Dermis microvascular lymphatic vessel endothelial cell (primary cell): ENCODE measurements at places on chromosomes 5 and 9. TPM values are rescaled to one million over a fixed set of nuclear protein-coding genes. Genes with fewer than 3 reads are reported as not detected.

N4BP3 gene
- total RNA-seq: 22.2 and 24.7 TPM in 2 replicates

KIF4B gene
- 0.26 and 0.63 TPM in 2 replicates for total RNA-seq

PRR16 gene
- not detected in 2 replicates for total RNA-seq

NCS1 gene
- total RNA-seq: 9.1 and 12.2 TPM in 2 replicates

TESK1 gene
- 3.1 and 5.8 TPM in 2 replicates for total RNA-seq

NRG2 gene
- 0.51 and 0.77 TPM in 2 replicates for total RNA-seq

NUTM2G gene
- not detected in 2 replicates for total RNA-seq

GARIN3 gene
- not detected in 2 replicates for total RNA-seq

CARTPT gene
- not detected in 2 replicates for total RNA-seq

AGXT2 gene
- not detected in 2 replicates for total RNA-seq

OR1Q1 gene
- total RNA-seq: not detected in 2 replicates

GRM6 gene
- not detected in 2 replicates for total RNA-seq

PRDM9 gene
- total RNA-seq: not detected in 2 replicates

PCDHB6 gene
- total RNA-seq: under 0.01 and 0.13 TPM in 2 replicates

BICD2 gene
- total RNA-seq: 34.0 and 46.5 TPM in 2 replicates

ARSI gene
- total RNA-seq: under 0.01 TPM in 1 of 2 replicates, not detected in the other

- DNase-seq: no peak
Observed at GRCh38 chr5:173829826-173830225, 58.3 kb upstream of the CPEB4 start.

GRCh38 chr5:24749701-24750100, 104.9 kb upstream of the CDH10 start:
- DNase-seq: no peak

GRCh38 chr5:180673371-180674089, 24.1 kb upstream of the FLT4 start:
- DNase-seq: peak; percentile 16

DNA sequence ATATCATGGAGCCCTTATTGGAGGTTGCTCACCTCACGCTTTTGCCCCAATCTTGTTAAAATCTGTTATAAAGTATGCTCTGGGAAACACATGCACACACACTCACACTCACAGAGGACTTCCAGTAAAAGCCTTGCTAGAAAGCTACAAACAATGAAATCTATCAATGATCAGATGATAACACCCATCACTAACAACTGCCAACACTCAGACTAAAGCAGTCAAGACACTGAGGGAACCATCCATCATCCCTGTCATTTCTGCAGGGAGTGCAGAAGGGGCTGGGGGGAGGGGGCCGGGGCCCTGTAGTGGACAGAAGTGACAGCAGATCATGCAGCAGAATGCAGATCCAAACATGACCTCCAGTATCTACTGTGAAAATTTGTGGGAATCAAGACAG, 179.1 kb downstream of the AOPEP start:
- no peak for DNase-seq

- DNase-seq: peak; percentile 55
Observed at GRCh38 chr5:159051421-159052282, 48.1 kb downstream of the EBF1 start.

DNA sequence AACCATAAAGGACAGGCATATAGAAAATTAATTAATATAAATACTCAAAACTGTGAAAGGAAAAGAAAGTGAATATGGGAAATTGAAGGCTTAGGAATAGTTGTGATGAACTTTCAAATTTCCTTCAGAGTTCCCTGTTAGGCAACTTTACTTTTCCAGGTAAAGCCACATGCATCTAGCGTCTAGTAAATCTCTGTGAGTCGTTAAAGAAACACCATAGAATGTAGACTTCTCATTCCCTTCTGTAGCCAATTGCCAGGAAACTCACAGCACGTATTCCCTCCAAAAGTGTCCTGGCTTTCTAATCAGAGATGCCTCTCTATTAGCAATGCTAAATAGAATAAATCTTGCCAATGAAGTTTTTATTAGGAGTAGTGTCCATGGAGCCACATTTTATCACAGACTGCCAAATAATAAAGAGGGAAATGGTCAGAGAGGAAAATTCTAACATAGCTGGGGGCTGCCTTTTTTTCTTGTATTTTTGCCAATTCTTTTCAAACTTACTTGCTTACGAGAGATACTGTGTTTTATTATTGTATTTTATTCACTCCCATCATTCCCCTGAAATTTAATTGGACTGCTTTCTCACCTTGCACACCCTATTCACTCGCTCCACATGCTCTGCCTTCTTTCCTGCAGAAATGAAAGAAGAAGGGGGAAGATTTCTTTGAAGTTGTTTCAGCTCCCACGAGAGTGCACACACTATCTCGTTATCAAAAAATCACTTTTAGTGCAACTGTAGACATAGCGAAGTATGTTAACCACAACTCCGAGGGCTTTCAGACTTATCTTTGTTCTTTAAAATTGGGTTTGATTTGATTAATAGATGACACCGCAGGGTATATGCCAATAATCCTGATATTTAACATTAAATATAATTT, 439.0 kb downstream of the CSNK1G3 start:
- no peak for DNase-seq

DNA sequence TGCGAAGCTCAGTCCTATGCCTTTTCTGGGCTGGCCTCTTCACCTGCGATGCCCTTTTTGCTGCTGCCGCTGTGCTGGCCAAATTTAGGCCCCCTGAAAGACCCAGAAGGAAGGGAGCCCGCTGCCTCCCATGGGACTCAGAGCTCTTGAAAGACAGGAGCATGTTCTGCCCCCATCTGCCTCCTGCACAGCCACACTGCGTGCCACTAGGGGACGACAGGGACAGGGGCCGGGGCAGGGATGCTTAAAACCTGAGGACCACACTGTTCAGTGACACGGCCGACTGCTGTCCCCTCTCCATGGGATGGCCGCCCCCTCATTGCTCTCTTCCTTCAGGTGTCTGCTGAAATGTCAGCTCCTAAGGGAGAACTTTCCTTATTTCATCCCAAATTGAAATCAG, 132.4 kb downstream of the ADAMTS2 start:
- DNase-seq: no peak

DNA sequence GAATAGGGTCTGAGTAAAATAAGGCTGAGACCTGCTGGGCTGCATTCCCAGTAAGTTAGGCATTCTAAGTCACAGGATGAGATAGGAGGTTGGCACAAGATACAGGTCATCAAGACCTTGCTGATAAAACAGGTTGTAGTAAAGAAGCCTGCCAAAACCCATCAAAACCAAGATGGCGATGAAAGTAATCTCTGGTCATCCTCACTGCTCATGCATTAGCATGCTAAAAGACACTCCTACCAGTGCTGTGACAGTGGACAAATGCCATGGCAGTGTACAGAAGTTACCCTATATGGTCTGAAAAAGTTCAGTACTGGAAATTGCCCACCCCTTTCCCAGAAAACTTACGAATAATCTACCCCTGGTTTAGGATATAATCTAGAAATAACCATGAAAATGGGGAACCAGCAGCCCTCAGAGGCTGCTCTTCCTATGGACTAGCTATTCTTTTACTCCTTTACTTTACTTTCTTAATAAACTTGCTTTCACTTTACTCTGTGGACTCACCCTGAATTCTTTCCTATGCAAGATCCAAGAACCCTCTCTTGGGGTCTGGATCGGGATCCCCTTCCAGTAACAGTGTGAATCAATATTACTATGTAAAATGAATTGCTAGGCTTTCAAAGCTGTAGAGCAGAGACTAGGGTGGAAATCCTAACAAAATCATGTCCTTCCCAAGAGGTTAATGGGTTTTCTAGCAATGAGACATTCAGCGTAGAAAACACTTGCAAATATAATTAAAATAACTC, 257.8 kb downstream of the KIAA0825 start:
- no peak for DNase-seq

GRCh38 chr9:22240619-22241018, 206.0 kb upstream of the DMRTA1 start:
- DNase-seq: peak; percentile 60

GRCh38 chr5:38249301-38249700, 9.1 kb upstream of the EGFLAM start:
- DNase-seq: no peak

DNA sequence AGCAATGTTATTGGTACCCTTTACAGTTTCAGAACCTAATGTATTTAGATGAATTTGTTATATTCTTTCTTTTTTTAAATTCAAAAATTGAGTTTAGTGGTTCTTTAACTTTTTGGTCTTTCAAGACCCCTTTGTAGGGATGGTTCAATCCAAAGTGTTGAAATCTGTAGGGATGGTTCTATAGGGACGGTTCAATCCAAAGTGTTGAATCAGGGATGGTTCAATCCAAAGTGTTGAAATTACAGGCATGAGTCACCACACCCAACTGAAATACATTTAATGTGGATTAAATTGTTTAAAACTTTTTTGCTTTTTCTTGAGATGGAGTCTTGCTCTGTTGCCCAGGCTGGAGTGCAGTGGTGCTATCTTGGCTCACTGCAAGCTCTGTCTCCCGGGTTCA, 30.6 kb downstream of the SNX2 start:
- no peak for DNase-seq

DNA sequence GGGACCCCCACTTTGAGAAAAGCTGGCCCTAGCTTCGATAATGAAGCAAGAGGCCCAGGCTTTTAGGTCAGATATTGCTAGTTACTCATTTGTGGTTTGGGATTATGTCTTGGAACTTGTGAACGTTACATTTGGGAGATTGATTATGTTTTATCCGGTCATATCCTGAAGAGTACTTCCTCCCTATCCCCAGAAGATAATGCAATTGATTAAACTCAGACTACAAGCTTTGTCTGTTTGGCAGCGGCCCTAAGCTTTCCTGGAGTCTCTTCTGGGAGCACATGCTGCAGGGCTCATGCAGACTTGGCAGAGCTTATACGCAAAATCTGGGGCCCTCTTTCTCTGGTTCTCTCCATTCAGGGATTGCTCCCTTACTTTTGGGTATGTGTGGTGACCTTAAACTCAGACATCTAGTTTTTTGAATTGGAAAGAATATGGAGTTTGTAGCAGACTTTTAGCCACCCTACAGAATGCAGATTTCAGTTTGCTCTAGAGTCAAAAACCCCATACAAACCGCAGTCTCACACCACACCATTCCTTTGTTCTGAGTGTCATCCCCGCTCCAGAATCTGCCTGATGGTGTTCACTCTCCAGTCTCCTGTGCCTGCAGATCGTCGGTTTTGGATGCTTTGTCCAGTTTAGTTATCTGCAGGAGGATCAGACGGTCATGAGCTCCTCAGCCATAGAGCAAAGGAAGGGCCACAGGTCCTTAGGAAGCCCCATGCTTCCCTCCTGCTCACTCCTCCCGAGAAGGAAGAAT, 449.5 kb upstream of the TRPC7 start:
- DNase-seq: no peak

DNA sequence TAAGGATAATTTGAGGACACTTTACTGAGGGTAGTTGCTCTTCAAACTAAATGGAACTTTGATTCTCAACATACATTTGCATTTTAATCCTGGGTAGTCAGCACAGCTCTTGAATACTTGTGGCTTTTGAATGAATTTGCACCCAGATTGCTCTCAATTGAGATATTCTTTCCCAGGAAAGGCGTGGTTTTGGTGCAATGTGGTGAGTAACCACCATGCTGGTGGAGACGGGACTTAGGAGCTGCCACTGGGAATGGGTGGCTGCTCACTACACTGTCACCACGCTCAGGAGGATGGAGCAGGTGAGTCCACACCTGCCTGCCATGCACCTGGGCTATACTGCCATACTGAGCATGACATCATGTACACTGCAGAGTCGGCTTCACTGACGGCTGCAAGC, 99.2 kb downstream of the IRX1 start:
- no peak for DNase-seq

DNA sequence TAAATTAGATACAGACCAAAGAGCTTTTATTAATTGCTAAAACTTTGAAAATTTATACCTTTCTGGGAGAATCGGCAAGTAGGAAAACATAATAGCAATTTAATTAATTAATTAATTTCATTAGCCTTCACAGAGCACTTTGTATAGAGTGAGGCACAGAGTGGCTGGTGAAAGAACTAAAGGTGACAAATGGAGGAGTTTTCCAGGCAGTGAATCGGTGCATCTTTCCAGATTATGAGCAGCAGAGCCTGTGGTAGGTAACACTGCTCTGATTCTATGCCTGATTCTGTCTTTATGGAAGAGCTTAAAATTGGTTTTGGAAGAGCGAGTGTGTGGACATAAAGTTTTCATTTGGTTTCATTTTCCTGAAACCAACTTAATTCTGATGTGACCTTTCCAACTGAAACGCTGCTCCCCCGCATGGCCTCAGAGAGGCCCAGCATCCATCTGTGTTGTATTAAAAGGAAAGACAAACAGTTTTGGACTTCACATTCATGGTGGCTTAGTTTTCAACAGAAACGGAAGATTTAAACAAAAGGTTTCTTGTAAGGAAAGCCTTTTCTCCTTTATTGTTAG, 188.9 kb upstream of the RPS23 start:
- DNase-seq: no peak

GRCh38 chr5:35089334-35090314, 41.9 kb upstream of the AGXT2 start:
- peak; percentile 44 for DNase-seq

GRCh38 chr5:79420248-79420647, 93.7 kb downstream of the HOMER1 start:
- DNase-seq: no peak

DNA sequence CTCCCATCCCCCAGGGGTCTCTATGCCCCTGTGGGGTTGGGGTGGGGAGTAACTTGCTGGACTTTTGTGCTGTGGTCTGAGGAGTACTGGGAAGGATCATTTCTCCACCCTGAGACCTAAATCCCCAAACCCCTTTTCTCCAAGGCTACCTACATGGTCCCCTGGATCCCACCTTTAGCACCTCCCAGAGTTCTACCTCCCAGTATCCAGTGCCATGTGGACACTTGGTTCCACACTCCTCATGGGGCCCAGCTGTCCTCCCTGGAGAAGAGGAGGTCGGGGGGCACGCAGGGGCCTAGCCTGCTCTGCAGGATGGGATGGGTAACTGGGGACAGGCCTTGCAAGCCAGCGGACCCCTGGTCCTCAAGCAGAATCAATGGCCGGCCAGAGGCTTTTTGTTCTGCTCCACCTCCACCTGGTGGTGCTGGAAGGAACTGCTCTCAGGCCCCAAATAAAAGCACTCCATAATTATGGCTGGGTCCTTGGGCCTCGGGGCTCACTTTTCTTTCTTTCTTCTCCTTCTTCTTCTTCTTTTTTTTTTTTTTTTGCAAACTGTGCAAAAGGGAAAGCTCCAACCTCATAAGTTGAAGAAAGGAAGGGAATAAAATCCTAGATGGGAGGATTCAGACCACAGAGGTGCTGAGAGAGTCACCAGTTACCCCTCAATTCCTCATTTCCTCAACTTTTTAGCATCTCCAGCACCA, 68.4 kb downstream of the PSD2 start:
- DNase-seq: peak; percentile 39

GRCh38 chr5:40413743-40414142, 266.0 kb upstream of the PTGER4 start:
- DNase-seq: no peak

GRCh38 chr5:151720215-151720614, 33.5 kb upstream of the SPARC start:
- DNase-seq: no peak

- DNase-seq: no peak
Observed at GRCh38 chr5:15002791-15003190, 131.2 kb upstream of the ANKH start.

DNA sequence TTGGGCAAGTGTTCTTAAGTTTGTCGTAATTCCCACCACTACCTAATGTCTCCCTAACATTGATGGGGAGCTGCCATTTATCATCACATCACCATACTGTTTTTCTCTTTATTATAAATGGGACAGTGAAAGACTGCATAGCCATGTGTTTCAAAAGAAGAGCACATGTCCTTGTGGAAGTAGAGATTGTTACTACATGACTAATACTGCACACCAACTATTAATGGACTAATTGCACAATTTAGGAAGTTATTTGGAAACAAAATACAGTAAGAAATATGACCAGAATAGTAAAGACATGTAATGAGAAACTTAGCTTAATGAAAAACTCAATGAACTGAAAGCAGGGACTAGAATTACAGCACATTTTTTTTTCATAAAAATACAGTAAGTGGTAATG, 12.0 kb upstream of the ELOVL7 start:
- DNase-seq: no peak

GRCh38 chr9:3777137-3777536, 251.3 kb upstream of the RFX3 start:
- no peak for DNase-seq
